NCI-H2107 (cell line): ENCODE measurements at places on chromosomes 13 and 19.

DNA sequence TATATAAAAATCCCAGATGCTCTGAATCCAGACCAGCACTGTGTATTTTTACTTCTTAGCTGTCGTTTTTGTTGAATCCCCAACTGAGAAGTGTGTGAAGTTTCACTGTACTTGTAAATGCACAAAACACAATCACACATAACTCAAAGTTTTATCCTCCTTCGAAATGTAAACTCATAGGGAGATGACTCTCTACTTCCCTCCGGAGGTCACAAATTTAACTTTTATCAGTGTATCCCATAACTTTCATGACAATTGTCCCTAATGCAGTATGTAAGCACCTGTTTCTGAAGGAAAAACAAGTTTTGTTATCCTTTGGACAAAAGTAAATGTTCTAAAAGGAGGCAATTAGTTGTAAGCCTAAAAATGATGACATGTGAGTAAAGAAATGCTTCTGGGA is 665.0 kb upstream of the SLITRK6 start:
- no peak for DNase-seq

DNA sequence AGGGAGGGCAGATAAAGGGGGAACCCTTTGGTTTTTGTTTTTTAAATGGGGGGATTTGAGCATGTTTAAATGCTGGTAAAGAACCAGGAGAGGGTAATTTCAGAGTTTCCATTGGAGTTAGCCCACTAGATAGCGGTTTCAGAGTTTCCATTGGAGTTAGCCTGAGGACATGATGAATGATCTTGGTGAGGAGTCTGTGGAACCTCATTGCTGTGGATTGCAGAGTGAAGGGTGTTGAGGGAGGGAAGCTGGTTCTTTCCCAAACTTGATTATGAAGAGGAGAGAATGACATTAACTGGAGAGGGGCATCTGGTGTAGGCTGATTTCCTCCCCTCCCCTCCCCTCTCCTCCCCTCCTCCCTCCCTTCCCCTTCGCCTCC is 5.0 kb downstream of the WASF3 start:
- DNase-seq: no peak

- no peak for DNase-seq
Measured at GRCh38 chr13:99566125-99567083, 65.1 kb downstream of the TM9SF2 start.

DNA sequence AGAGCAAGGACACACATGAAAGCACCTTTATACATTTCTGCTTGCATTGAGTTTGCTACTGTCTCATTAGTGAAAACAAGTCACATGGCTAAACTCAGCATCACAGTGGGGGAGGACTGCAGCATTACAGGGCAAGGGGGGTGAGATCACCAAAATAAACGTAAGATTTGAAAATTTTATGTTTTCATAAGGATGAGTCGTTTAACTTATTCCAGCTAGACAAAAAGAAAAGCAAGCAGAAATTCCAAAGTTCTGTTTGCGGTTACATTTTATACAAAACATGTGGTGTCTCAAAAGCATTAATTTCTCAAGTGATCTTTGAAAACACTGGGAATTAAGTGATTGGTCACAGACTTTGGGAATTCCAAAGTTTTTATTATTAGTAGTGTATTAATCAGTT is 261.4 kb upstream of the RXFP2 start:
- DNase-seq: no peak

GRCh38 chr19:58474291-58474996 is 1.7 kb upstream of the ZNF446 start:
- DNase-seq: no peak

DNA sequence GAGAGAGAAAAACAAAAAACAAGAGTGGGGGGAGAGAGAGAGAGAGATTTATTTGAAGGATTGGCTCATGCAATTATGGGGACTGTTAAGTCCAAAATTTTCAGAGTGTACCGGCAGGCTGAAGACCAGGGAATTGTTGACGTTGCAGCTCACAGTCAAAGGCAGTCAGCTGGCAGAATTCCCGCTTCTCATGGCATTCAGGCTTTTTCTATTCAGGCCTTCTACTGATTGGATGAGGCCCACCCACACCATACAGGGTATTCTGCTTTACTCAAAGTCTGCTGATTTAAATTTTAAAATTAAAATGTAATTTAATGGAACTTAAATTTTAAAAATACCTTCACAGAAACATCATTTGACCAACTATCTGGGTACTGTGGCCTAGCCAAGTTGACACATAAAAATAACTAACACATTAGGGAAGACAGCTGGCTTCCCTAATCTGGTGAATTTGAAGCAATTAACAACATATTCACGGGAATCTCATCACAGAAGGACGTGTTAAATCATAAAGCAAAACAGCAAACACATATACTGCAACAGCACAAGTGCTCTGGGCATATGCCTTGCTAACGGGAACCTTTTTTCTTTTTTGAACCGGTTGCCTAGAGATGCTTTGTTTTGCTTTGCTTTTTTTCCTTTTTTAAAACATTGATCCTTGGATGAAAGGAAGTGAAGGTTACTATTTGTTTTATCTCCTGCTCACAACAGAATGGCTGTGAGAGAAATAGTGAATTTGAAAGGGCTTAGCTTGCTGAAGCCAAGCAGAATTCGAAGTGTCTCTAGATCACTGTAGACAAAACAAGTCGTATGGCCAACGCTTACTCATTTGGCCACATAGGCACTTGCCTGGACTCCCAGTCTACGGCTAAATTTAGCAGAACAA is 505.1 kb downstream of the IRS2 start:
- DNase-seq: no peak

DNA sequence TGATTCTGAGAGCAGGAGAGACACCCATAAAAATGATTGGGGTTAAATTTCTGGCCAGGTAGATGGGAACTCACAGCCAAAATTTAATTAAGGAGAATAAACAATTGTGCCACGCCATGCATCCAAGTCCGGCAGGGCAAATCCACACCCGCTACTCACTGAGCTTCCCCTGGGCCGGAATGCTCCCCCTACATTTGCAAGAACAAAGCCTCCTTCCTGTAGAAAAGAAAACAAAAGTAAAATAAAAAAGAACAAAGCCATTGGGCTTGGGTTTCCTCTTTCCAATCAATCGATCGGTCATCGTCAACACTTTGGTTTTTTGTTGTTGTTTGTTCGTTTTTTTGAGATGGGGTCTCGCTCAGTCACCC is 30.2 kb upstream of the TFDP1 start:
- no peak for DNase-seq
